ENCODE measurements at places on chromosomes 4 and X. TPM values are rescaled to one million over a fixed set of nuclear protein-coding genes. Genes with fewer than 3 reads are reported as not detected.

DNA sequence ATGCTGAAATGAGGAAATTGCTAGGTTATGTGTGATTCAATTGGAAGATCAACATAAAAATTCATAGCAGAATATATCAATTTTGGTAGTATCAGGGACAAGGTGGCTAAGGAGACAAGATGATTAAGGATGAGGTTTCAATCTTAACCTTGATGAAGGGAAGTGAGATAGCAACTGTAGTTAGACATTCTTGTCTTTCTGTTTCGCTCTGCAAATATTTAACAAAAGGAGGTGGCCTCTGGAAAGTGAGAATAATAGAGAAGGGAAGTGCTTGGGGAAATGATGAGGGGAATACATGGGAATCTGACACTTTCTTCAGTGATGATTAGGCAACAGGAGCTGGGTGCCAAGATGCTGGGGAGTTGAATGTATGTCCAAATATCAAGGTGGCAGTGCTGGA, 337.1 kb upstream of the PUDP start:
- DNase-seq = no peak

HPGD gene
- 1.2 TPM for total RNA-seq

- DNase-seq = no peak
Observed at GRCh38 chr4:72109959-72110497, 78.2 kb downstream of the NPFFR2 start.

DNA sequence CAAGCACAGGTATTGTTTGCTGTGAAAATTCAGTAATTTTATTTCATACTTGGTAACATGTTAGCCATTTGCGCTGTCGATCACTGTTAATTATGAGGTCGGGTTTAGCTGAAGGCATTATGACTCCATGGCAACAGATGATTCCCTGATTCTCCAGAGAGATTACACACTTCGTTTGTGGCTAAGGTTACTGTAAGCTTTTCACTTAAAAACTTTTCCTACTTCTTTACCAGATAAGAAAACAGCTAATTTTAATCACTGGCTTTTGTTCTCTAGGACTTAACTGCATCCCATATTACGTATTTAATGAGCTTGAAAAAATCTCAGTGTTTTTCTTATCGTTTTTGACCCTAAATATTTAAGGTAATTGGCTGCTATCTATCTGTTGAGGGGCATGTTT, 2.1 kb downstream of the GSTCD start:
- DNase-seq = no peak

DNA sequence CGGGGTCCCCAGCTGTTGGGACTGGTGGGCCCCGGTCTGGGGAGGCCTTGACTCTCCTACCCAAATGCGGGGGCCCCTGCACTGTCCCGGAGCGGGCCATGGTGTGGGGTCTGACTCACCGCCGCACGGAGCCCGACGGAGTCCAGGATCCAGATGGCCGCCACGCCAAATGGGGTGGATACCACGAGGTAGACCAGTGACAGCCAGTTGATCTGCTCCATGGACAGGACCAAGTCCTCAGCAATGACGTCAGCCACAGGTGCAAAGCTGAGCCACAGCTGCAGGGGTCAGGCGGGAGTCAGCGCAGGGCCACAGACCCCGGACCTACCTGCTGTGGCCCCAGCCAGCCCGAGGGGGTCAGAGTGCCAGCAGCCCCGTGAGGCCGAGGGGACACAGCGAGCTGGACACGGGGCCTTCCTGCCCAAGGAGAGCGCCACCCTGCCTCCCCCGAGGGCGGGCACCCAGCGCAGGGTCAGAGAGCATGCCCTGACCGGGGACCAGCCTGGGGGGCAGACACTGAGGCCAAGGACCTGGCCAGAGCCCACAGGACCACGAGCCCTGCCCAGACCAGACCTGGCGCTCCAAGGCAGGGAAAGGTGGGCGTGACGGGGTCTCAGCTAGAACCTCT, 2.4 kb downstream of the SLC49A3 start:
- DNase-seq = no peak

FGFBP1 gene
- total RNA-seq = not detected

DNA sequence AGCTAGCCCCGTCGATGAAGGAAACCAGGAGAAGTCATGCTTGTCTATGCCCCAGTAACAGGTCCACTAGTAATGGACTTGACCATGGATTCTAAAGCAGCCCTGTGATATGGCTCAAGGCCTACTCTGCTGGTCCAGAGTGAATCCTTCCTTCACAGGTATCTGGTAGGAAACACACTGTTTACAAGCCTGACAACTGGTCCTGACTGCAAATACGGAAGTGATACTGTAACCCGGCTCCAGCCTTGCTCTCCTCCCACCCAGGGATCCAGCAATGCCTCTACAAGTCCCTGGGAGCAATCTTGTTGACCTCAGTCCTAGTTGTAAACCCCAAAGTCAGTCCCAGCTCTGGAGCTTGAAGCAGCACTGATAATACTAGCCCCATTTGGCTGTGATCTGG, 239.2 kb upstream of the GRID2 start:
- no peak for DNase-seq

GRCh38 chr4:168634276-168634802, 137.5 kb downstream of the PALLD start:
- DNase-seq = no peak

HELT gene
- not detected for total RNA-seq

CFAP99 gene
- total RNA-seq = not detected

DNA sequence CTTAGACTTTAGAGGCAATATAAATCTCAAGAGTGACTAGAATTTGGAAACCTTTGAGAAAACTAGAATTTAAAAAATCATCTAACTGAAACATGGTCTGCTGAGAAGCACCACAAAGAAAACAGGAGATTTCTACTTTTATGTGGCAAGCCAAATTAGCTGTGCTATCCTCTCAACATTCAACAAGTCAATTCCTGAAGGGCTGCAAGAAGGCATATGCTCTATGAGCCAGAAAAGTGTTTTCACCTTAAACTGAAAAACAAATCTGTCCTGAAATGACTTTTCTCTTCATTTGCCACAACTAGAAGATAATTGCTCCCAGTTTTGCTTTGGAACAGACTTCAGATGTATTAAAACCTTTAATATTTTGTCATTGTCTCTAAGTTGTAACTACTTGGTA, 263.2 kb upstream of the EDNRA start:
- no peak for DNase-seq

ANXA10 gene
- not detected for total RNA-seq

MAGEE2 gene
- not detected for total RNA-seq

NDST3 gene
- 0.62 TPM for total RNA-seq

DNA sequence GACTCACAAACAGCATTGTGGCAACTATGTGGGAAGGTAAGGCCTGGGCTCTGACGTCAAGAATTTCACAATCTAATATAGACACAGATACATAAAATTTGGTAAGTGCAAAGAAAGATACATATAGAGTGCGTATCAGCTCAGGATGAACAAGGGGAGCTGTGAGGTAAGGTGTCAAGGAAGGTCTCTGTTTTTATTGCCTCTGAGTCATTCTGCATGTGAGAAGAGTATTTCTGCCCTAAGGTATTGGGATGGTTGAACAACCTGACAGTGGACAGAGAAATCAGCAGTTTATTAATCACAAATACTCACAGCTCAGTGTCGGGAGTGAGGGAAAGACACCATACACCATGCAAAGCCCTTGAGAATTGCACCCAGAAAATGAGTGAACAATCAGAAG, 89.8 kb downstream of the COMMD8 start:
- no peak for DNase-seq

DNA sequence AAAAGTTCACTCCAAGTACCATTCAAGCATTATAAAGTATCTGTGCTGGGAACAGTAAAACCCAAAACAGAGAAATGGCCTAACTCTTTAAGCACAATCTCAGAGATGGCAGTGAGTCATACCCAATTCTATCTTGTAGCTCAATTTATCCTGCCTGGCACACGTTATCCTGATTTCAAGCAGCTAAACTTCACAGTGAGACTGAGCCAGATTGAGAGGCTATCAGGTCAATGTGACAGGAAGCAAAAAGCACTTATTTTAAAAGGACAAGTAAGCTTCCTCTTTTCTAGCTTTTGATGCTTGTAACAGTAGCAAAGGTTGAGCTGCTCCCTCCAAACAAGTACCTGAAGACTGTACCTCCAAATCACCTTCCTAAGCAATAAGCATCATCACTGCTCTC, 324.9 kb downstream of the NAF1 start:
- DNase-seq = no peak

PLA2G12A gene
- total RNA-seq = 60.9 TPM

DNA sequence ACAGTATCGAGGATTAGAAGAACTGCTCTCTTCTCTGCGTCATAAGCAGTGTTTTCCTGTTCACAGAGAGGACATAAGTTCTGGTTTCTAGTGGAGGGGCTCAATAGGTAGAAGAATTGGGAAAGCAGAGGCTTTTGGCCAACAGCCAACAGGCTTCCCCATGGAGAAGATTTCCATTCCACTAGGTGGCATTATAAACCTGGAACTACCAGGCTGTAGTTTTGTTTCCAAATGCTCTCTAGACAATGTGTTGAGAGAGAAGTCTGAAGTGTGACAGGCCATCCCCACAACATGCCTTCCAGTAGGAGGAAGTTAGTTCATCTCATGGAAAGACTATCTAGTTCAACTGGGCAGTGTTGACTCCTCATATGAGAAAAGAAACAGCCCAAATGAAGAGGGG, 63.8 kb upstream of the ANXA10 start:
- no peak for DNase-seq

DNA sequence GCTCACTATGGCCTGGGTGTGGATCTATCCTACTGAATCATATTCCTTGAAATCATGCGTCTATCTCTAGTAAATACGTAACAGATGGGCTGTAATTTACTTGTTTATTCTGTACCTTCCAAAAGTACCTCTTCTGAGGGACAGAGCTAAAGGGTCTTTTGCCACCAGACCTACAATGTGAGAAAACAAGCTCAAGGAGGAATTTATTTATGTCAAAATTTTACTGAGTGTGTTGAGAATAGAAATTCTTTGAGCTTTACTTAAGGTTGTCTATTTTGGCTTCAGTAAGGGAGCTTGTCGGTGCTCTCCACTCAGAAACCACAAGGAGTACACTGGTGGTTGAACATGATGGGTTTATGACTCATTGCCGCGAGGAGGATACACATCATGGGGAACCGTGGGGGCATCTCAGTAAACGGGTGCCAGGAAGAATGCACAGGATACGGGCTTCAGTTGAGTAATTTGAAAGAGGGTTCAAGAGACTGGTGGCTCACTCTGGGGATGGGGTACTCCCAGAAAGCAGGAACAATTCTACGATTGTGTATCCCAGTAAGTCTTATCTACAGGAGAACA, 3.0 kb downstream of the ANK2 start:
- no peak for DNase-seq

- peak; percentile 90 for DNase-seq
Observed at GRCh38 chr4:138910914-138911336, 104.7 kb upstream of the NOCT start.

ARAP2 gene
- total RNA-seq = 3.0 TPM

- DNase-seq = no peak
Observed at GRCh38 chr4:156620786-156621185, 350.8 kb downstream of the PDGFC start.

DNA sequence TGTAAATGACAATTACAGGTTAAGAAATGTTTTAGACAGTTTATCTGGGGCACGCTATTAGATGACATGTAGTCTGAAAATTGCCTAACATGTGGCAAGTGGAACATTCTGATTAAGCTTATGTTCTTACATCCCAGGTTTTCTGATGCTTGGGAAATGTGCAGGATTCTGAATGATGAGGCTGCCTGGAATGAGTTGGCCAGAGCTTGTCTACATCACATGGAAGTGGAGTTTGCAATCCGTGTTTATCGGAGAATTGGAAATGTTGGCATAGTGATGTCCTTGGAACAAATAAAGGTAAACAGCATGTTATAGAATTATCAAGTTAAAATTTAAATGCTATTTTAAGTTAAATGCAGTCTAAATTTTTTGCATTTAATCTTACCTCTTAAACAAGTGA, 49.3 kb downstream of the WDR19 start:
- DNase-seq = no peak

HERC5 gene
- 10.1 TPM for total RNA-seq

DNA sequence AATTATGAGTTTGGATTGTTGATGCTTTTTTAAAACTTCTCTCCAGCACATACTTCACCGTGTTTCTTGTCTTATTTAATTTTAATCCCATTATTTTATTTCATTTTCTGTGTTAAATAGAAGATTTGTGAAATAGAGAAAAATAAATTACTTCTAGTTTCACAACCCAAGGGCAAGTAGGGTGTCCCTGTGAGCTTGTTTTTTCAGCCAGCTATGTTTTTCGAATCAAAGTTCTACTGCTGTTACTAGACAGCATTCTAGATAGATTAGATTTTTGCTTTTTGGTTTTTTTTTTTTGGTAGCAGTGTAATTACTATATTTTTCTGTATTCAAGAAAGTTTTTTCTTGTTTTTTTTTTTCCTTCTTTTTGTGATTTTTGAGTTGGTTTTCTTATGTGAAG, 59.9 kb downstream of the RBPJ start:
- no peak for DNase-seq

DNA sequence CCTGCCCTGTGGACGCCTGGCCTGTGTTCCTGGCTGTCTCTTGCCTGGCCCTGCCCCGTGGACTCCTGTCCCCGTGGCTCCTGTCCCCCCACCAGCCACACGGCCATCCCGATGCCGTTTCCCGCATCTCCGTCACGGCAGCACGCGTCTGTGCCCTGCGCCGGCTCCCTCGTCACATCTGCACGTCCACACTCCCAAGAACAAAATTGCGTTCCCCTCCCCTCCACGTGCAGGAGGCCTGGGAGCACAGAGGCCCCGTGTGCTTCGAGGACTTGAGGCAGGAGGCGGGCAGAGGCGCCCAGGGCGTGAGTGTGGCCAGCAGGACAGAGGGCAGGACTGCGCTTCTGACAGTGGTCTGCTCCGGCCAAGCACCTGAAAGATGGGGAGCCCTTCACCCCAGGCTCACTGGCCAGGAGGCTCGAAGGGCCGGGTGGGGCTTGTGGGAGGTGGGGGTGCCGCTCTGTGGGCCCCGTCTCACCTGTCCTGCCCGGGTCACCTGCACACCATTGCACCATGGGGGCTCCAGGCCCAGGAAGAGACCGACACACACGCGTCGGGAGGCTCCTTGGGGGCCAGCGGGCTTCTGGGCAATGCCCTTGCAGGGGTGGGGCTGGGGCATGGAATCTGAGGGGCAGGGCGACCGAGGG, 17.3 kb downstream of the FGFRL1 start:
- no peak for DNase-seq

ADH1A gene
- total RNA-seq = not detected

ASB12 gene
- 0.40 TPM for total RNA-seq
